ENCODE measurements at places on chromosomes 6 and 20. TPM values are rescaled to one million over a fixed set of nuclear protein-coding genes. Genes with fewer than 3 reads are reported as not detected.

GRCh38 chr20:8318965-8319625 is 187.0 kb downstream of the PLCB1 start:
- DNase-seq: no peak

Gene FRS3
- total RNA-seq: 5.1 TPM

Gene WFDC11
- total RNA-seq: not detected

Gene ACOT8
- 27.7 TPM for total RNA-seq

- no peak for DNase-seq
These were observed 63.9 kb downstream of the PTPN1 start for GRCh38 chr20:50574108-50574507.

Gene ETV7
- total RNA-seq: not detected

DNA sequence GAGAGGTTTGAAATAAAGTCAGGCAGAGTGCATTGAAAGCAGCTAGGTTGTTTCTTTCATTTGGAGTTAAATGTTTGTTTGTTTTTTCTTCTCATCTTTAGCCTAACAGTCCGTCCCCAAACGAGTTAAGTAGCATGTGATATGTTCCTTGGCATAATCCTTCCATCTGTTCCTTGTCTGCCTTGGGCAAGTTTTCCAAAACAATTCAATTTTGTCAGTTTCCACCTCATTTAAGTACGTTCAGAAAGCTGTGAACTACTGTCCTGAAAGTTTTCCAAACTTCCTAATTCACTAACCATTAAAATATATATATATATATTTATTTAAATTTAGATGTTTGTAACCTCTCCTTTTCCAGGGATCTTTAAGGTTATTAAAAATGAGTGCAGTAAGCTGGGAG is 61.8 kb upstream of the HDAC2 start:
- DNase-seq: no peak

Gene BNIP5
- not detected for total RNA-seq

Gene FERMT1
- 1.9 TPM for total RNA-seq

Gene GDAP1L1
- total RNA-seq: 0.36 TPM
